RPMI7951 (cell line): ENCODE measurements at places on chromosomes 16 and 17. TPM values are rescaled to one million over a fixed set of nuclear protein-coding genes. Genes with fewer than 3 reads are reported as not detected.

GRCh38 chr16:50684823-50685461 is 3.8 kb upstream of the SNX20 start:
- DNase-seq: no peak

DNA sequence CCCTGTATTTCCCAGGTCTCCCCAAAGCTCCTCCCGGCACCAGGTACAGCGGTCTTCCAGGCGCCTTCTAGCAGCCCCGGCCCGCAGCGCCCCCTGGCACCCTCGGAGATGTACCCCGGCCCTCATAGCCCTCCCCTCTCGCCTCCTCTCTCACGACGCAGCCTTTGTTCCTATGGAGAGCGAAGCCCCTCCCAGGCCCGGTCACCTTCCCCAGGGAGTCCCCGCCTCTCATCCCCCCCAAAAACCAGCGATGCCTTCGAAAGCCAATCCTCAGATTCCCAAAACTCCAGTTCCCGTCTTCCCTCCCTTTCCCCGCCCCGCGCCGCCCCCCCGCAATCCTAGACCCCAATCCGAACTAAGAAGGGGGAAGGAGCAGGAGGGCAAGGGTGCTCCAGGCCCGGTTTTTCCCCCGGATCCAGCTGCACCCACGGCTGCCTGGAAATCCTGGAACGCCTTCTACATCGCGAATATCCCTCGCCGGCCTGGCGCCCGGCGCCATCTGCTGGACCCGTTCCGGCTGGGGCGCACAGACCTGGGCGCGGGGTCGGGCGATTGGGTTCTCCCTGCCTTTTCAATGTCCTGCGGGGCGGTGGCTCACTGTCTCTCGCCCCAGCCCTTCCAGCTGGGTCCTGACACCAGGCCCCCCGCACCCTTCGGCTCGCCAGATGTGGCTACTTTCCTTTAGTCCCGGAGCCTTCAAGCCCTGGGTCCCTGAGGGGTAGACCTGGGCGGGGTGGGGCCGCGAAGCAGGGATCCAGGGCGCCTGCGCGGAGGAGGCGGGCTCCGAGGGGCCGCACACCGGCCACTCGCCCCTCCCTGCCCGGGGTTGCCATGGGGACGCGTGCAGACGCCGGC is at the start of gene DNAH2:
DNAH2 (plus strand) TSS at position 844 of the 855 bp plus-strand sequence. CDS start 1,991 bp downstream, outside the sequence.
- DNase-seq: peak; percentile 89

GRCh38 chr16:28587386-28587785 is 9.5 kb downstream of the SULT1A2 start:
- peak; percentile 93 for DNase-seq

DNA sequence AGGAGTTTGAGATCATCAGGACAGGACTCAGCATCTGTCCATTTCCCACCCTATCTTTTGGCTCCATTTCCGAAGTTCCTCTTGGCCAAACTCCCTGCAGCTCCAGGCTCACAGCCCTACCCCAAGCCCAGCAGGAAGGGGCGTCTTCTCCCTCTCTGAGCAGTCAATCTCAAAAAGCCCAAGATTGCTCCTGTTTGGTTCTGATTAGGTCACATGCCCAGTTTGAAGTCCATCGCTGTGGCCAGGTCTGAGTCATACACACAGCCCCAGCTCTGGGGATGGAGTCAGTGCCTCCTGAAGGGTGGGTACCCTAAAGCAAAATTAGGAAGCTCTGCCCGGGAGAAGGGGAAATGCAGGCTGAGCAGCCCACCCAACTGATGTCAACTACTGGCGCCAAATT is 23.9 kb downstream of the SNX20 start:
- DNase-seq: peak; percentile 61

GRCh38 chr17:42608305-42609181 is 631 bp downstream of the RETREG3 start:
- no peak for DNase-seq

- DNase-seq: peak; percentile 59
Measured at GRCh38 chr16:6016530-6017184, 919.1 kb upstream of the EEF2KMT start.

DNA sequence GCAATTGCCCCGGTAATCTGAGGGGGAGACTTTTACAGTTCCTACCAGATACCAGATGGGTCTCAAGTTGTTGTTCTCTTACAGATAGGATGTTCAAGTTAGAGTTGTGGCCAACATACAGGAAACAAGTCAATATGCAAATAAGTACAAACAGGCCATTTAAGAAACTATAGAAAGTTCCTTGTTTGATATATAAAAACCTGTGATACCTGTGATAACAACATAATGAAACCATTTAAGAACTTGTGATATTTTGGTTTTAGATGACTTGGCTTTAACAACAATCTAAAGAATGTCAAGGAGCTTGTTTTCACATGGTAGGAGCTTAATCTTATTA is 16.8 kb downstream of the CDR2 start:
- DNase-seq: no peak

DNA sequence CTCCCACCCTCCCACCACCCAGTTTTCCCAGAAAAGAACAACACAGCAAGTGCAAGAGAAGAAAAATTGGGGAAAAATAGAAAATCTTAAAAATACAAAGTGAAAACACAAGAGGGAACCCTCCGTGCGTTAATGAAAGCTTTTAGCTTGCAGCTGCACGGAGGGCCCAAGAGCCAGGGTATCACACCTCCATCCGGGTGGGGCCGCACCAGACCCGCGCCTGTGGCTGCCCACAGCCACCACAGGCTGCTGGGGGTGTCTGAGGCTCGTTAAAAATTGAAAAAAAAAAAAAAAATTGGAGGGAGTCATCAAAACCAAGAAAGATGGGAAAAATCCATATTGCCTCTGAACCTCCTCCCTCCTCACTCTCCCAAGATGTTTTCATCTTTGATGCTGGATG is 18.6 kb downstream of the ENGASE start:
- DNase-seq: no peak

DNA sequence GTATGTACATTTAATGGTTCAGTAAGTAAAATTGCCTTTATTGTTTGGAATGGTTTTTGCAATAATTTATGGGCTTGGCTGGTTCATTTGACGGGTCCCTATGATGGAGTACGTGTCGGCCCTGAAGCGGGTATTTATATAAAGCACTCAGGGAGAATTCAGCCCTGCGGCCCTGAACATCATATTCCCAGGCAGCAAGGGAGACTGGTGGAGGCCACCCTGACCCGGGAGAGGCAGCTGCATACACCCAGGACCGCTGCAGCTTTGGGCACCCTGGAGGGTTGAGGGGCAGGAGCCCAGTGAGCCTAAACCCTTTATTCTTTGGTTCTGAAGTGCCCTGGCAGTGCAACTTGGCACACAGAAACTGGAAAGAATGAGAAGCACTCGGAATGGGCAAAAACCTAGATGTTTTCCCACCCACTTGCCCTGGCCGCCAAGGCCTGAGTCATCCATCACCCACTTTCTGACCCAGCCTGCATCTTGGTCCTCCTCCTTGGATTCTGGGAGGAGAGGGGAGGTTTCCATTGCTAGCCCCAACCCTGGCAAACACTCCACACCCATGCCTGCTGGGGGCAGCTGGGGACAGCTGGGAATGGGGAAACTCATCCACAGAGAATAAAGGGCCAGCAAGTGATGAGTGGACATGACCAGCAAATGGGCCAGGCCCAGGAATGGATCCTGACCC is 162.2 kb upstream of the TNRC6C start:
- DNase-seq: no peak

- DNase-seq: no peak
Measured at GRCh38 chr17:81135505-81136278, 29.6 kb upstream of the PVALEF start.

The UBALD1 gene
- total RNA-seq: 3.3 and 4.7 TPM in 2 replicates

The ENDOV gene
- total RNA-seq: 7.0 and 10.5 TPM in 2 replicates

The SLC6A2 gene
- total RNA-seq: 0.10 TPM in 1 of 2 replicates, not detected in the other

The LRRC75A gene
- 2.7 and 3.2 TPM in 2 replicates for total RNA-seq

The DOC2B gene
- total RNA-seq: not detected in 2 replicates

The GALR2 gene
- not detected in 2 replicates for total RNA-seq

The LPO gene
- not detected in 2 replicates for total RNA-seq
